ENCODE measurements at places on chromosomes 13 and 19.

GRCh38 chr13:98780451-98780850 is 28.0 kb upstream of the SLC15A1 start:
- no peak for DNase-seq

GRCh38 chr13:51934461-51935087 is 72.8 kb downstream of the CCDC70 start:
- DNase-seq, result no peak

DNA sequence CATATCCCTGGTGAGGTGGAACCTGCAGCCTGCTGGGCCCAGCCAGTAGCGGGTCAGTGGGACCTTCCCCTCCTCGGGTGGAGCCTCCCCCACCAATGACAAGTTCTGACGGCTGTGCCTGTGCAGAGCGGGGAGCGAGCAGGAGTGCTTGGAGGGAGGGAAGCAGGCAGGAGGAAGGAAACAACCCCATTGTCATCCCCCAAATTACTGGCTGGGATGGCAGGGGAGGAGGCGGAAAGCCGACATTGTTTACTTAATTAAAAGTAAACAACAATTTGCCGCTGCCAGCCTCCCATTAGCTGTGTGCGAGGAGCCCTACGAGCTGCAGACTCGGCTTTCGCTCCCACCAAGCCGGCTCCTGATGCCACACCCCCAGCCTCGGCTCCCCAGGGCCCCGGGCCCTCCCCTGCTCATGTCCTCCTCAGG is 45.5 kb downstream of the LYL1 start:
- DNase-seq, result no peak

- DNase-seq, result no peak
These were observed 1584.8 kb downstream of the SLITRK5 start for GRCh38 chr13:89255844-89256406.

- no peak for DNase-seq
These were observed 10.0 kb downstream of the NKPD1 start for GRCh38 chr19:45150751-45151281.

DNA sequence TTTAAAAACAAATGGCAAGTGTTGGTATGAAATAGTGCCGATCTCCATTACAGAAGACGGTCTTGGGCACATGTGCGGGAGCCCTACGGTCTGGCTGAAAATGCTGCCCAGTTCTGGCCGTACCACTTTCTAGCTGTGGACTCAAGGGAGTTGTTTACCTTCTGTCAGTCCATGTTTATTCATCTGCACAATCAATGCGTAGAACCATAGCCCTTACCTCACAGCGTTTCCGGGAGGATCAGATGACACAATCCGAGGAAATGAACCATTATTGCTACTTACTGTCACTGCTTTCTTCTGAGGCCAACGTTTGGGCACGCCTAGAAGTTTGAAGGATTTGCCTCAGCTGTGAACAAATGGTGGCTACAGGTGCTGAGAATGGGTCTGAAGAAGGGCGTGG is 31.2 kb downstream of the GADD45B start:
- peak; percentile 70 for DNase-seq

DNA sequence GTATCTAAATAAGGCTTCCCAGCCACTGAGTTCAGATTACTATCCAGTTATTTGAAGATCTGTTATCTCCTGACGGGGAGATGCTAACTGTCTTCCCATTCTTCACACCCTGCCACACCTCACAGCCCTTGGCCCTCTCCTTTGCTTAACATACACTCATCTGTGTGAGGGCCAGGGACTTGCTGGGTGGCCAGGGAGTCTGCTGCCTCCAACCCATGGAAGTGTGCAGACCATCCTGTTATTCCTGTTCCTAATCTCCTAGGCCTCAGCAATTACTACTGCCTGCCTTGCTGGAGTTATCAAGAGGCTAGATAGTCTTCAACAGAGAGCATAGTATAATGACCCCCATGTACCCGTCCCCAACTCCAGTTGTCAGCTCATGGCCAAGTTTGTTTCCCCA is 36.2 kb upstream of the GTF3A start:
- DNase-seq, result no peak

- no peak for DNase-seq
These were observed 1.3 kb upstream of the LDLR start for GRCh38 chr19:11087870-11088505.

DNA sequence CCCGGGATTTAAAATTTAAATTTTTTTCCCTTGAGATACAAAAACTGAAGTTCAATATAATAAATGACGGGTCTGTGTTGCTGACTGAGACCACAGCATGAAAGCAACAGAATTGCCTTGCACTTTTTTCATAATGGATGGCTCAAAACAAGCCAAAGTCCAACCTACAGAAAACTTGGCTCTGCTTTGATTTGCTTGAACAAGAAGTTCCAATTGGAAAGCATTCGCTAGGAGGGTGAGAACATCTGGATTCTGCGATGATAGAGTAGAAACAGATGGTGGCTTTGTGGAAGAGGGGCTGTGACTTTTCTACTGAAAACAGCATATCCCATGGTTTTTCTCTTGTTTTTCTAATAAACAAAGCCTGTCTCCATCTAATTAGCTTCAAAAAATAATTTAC is 46.4 kb downstream of the THSD1 start:
- no peak for DNase-seq

DNA sequence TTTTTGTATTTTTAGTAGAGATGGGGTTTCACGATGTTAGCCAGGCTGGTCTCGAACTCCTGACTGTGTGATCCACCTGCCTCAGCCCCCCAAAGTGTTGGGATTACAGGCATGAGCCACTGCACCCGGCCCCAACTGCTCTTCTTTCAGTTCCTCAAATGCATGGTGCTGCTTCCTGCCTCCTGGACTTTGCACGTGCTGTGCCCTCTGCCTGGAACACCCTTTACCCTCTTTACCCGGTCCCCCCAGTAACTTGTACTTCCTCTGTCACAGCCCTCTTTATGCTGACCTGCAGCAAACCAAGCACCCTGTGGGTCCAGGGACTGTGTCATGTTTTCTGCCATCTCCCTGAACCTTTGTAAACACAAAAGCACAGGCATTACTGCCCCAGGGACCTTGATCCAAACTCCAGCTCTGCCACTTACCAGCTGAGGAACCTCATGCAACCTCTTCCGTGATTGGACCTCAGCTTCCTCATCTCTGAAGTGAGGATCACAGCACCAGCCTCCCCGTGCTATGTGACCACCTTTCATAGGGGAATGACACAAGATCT is 3.8 kb downstream of the BLVRB start:
- DNase-seq, result no peak

DNA sequence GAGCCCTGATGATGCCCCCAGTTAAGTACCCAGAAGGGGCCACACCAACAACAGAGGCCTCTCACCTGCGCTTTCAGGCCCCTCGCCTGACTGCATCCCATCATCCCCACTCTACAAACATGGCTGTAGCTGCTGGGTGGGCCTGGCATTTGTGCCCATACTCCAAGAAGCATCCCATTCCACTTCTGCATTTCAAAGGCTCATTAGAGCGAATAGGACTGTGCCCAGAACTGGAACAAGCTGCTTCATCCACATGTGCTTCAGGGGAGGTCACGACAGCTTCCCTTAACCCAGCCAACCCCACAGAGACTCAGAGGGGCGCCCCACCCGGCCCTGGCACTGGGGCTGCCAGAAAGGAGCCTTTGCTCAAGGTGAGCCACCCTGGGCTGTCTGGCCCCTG is 156.9 kb downstream of the SIPA1L3 start:
- no peak for DNase-seq

DNA sequence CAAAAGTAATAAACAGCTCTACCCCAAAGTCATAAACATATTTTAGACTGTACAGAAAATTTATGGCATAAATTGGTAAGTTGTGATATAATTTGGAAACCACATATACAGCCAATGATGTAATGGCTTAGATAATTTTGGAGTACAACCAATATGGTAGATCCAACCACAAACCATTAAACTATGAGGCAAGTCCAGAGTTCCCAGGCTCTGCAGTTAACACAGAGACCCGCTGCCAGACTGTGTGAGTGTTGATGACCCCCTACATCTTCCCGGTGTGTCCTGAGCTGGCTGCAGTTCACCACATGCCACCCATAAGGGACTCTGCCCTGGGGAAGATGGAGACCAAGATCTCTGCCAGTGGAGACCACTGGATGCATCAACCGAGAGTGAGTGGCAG is 9.9 kb upstream of the SERPINE3 start:
- DNase-seq, result no peak

- DNase-seq, result no peak
These were observed 16.8 kb downstream of the MEIS3 start for GRCh38 chr19:47402504-47402903.

GRCh38 chr19:42092350-42092749 is 16.4 kb downstream of the ZNF574 start:
- DNase-seq, result peak; percentile 62

DNA sequence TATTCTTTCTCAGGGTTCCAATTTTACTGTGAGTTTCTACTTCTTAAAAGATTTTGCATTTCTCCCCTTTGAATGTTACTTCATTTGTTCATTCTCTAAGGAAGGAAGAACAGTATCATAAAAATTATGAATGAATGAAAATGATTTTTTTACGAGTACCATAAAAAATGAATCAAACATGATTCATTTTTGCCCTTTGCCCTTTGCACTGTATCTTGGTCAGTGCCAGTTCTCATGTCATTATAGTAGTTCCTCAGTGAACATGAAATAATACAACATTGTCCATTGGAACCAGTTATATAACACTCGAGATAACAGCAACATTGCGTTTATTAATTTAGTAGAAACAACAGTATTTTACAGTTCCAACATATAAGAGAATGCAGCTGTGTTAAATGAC is 28.8 kb downstream of the FLT1 start:
- no peak for DNase-seq

DNA sequence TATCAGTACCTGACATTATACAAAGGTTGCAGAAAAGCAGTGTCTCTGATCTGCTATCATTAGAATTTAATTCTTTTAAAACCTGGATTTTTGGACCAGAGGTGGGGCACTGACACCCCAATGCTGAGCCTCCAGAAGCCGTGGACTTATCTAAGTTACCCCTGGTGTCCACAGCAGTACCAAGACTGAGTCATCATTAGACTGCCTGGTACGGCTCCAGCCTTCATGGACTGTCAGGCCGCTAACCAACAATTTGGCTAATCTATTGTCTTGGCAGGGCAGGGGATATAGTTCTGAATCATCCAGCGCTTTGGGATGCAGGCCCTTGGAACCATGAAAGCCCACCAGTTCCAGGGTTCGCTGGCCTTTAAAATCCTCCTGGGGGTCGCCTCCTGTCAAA is 78.3 kb downstream of the TSHZ3 start:
- DNase-seq, result no peak

DNA sequence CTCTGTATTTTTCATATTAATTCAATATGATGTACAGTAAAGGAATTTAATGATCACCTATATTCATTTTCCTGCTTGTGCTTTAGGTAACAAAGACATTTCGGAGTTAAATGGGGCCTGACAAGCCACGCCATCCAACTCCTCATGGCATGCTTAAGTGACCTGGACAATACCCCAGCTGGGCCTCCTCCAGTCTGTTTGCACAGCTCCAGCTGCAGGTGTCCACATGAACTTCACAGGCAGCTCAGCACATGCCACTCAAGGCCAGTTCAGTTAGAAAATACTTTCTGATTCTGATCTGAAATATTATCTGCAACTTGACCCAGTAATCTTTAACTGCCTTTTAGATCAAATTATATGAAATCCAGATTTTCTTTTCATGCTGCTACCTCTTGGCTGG is 89.6 kb upstream of the SLC15A1 start:
- DNase-seq, result no peak

DNA sequence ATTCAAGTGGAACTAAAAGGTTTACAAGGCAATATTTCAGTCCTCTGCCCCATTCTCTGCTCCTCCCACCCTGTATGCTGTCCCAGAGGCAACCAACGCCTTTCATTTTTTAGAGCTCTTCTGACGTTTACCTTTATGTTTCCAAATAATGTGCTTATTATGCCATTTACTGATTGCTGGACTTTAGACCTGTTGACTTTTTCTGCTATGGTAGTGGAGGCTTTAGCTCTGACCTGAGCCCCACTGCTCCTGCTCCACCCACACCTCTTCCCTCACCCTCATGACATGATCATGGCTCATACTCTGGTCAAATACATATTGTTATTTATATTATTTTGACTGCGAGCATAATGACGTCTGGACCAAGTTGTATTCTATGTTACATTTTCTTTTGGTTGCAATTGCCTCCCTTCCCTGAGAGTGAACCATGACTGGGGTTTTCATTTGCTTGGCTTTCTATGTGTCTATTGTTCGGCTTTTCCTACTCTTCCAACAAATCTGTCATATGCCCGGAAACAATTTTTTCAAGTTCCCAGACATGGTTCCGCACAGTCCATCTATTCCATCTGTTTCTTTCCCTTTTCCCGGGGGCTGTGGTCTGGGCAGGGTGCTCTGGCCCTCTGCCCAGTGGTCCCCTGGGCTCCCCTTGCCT is 31.4 kb upstream of the GJB6 start:
- DNase-seq, result no peak

- no peak for DNase-seq
These were observed 267.3 kb downstream of the RFC3 start for GRCh38 chr13:34085204-34085603.

GRCh38 chr13:55893540-55893939 is 1247.2 kb upstream of the PRR20A start:
- DNase-seq, result no peak

DNA sequence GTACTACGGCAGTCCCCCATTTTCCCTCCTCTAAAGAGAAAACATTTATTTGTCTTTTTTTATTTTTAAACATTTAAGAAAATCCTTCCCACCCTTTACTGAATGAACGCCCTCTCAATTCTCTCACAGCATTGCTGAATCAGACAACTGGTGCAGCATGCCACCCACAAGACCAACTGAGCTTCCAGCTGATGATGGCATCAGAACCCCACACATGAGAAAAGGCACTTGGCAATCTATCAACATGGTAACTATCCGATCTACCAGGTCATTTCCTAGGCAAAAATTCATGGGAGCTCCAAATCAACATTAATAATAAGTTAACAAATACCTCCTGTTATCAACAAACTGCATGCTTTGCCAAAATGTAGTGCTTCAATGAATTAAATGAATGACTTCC is 43.1 kb downstream of the LHFPL6 start:
- no peak for DNase-seq

GRCh38 chr19:47156861-47157430 is 26.3 kb downstream of the SAE1 start:
- no peak for DNase-seq

GRCh38 chr13:93529961-93530360 is 303.4 kb downstream of the GPC6 start:
- DNase-seq, result no peak

DNA sequence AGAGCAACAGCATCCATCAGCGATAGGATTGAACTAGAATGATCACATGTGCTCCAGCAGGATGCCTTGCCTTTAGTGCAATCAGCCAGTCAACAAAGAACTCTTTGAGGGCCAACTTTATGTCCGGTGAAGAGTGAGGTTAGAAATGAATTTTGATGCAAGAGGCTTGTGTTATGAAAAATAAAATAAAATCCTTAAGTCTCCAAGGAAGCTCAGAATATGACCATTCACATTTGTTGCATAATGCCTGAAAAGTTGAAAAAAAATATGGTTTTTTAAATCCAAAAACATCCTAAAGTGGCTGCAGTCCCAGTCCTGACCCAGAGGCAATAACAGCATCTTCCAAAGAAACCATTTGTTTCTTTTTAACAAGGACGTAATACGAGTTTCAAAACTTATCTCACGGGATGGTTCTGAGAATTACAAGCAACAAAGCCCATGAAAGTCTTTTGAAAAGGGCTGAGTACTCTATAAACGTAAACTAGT is 61.3 kb downstream of the DCLK1 start:
- DNase-seq, result no peak

- DNase-seq, result no peak
These were observed 3.5 kb downstream of the ZNF260 start for GRCh38 chr19:36524617-36525016.

Data from activated CD4-positive, alpha-beta memory T cell treated with anti-CD3 and anti-CD28 coated beads, Interleukin-2, amount 10 ng/mL, durations not matched to agents 7 days and 5 days (primary cell).